ENCODE measurements at places on chromosomes 2 and 18. TPM values are rescaled to one million over a fixed set of nuclear protein-coding genes. Genes with fewer than 3 reads are reported as not detected.

Gene KLHL30
- 0.23 TPM for total RNA-seq

Gene TMEM169
- total RNA-seq, result 1.1 TPM

Gene CARF
- total RNA-seq, result 15.8 TPM

Gene FER1L5
- total RNA-seq, result 0.59 TPM

Gene ANO7
- total RNA-seq, result 140 TPM

Gene C2orf78
- total RNA-seq, result 0.91 TPM

Gene CDCA7
- total RNA-seq, result 9.5 TPM

Gene G6PC2
- total RNA-seq, result not detected

Gene SIX3
- total RNA-seq, result not detected

Gene C2orf80
- total RNA-seq, result not detected

Gene GCG
- 1.6 TPM for total RNA-seq

Gene UGT1A8
- total RNA-seq, result not detected

Gene MEP1B
- not detected for total RNA-seq

Gene HS1BP3
- 39.4 TPM for total RNA-seq

Gene AMER3
- total RNA-seq, result 10.1 TPM

Gene DYNC1I2
- 82.1 TPM for total RNA-seq

Gene KLHL41
- total RNA-seq, result 2.3 TPM

Gene GKN2
- not detected for total RNA-seq

Gene ALMS1
- total RNA-seq, result 18.5 TPM

Gene GREB1L
- 2.0 TPM for total RNA-seq

Gene PLCD4
- 2.7 TPM for total RNA-seq

Gene COX5B
- total RNA-seq, result 363 TPM

Gene SLC40A1
- 86.7 TPM for total RNA-seq
